ENCODE measurements at places on chromosomes 16 and 17.

DNA sequence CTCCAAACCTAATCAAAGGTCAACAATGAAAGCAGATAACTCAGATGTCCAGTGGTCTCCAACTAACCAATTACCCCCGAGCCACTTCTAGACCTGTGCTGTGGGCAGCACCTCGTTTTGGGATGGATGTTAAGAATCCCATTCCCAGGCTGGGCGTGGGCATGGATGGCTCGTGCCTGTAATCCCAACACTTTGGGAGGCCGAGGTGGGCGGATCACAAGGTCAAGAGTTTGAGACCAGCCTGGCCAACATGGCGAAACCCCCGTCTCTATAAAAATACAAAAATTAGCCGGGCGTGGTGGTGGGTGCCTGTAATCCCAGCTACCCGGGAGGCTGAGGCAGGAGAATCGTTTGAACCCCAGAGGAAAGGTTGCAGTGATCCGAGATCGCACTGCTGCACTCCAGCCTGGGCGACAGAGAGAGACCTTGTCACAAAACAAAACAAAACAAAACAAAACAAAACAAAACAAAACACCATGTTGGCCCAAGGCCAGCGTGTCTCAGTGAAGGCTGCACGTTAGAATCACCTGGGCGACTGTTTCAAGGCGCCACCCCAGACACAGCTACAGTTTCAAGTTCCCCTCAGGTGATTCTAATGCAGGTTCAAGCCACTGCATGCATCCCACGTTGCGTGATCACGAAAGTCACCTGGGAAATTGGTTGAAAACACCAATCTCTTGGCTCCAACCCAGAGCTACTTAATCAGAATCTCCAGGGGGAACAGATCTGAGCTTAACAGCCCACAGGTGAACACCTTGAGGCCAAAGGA, 21.3 kb downstream of the COX4I1 start:
- DNase-seq, result no peak

DNA sequence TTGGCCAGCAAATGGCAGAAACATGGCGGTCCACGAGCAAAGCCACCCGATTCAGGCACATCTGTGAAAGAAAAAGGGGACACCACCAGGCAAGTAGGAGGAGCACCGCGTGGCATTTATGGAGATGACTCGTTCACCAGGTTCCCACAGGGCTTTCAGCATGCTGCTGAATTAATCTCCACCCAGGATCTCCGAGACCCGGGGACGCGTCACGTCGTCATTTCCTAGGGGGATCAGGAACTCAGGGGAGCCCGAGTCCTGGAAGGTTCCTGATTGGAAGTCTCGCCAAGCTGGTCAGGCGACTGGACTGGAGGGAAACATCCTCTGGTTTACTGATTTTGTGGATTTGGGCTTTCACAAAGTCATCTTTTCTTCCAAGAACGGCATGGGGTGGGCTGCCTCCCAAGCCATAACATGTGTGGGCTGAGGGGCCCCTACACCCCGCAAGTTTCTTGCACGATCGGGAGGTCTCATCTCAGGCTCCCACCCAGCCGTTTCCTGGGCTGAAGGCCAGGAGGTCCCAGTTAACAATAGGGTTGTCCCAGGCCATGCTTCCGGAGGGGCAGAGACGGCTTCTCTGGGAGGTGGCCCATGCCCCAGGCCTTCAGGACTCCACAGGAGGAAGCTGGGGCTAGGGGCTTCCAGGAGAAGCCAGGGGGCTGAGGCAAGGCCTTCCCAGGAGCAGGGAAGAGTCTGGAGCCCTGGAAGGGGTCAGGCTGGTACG, 645 bp downstream of the DNAH17 start:
- DNase-seq, result no peak

DNA sequence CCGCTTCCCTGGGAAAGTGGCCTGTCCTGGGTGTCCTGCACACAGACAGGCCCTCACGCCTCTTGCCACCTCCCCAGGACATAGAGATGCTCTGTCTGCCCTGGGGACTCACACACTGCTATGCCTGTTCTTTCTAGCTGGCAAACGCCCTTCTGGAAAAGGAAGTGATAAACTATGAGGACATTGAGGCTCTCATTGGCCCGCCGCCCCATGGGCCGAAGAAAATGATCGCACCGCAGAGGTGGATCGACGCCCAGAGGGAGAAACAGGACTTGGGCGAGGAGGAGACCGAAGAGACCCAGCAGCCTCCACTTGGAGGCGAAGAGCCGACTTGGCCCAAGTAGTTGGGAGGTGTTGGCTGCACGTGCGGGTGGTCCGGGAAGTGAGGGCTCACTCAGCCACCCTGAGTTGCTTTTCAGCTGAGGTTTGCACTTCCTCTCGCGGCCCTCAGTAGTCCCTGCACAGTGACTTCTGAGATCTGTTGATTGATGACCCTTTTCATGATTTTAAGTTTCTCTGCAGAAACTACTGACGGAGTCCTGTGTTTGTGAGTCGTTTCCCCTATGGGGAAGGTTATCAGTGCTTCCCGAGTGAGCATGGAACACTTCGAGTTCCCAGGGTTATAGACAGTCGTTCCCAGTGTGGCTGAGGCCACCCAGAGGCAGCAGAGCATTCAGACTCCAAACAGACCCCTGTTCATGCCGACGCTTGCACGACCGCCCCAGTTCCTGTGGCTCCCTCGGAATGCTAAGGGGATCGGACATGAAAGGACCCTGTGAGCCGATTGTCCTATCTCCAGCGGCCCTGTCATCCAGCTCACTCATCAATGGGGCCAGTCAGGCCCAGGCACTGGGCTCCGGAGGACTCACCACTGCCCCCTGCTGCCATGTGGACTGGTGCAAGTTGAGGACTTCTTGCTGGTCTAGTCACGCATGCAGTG, 3.5 kb upstream of the RPL13 start:
- DNase-seq, result peak; percentile 86

- no peak for DNase-seq
These were observed 823 bp upstream of the CD2BP2 start for GRCh38 chr16:30355954-30356308.

DNA sequence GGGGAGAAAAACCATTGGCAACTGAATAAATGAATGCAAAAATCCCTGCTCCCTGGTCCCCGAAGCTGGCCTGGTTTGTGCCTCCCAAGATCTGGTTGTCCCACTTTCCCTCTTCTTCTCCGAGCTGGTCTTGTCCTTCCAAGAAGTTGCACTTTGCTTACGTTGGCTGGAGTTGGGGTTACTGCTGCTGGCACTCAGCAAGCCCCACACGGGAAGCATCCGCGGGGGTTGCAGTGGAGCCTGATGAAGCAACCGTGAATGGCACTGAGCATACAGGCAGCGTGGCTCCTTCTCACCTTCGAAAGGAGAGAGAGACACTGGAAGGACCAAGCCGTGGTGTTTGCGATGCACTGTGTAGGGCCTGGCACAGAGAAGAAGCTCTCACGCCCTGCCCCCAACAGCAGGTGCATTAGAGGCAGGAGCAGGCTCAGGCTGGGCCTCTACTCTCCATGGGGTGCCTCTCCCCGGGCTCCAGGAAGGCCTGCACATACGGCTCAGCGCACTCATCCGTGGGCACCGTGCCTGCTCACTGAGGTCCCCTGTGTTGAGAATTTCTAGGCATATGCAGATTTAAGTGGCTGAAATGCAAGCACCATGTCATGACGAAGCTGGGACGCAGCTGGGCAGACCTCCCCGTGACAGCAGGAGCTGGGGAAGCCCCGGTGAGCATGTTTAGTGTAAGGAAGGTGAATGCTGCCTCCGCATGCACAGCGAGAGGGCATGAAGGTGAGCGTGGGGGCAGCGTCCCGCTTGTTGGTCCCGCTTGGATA, 12.1 kb downstream of the CA5A start:
- DNase-seq, result no peak

DNA sequence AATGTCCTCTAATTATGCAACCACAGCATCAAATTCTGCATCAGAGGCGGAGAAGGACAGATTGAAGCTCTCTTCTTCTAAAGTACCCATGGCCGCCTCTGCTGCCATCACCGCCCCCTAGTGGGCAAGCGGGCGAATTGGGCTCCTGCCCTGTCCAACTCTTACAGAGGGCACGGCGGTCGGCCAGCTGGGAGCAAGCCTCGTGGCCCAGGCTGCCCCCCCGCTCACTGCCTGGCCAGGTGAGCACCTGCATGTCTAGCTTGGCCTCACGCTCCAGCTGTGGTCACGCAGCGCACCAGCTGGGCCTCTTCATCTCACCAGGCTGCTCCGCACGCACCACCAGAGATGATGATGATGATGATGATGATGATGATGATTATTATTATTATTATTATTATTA, 146.1 kb upstream of the TOM1L1 start:
- DNase-seq, result peak; percentile 29

DNA sequence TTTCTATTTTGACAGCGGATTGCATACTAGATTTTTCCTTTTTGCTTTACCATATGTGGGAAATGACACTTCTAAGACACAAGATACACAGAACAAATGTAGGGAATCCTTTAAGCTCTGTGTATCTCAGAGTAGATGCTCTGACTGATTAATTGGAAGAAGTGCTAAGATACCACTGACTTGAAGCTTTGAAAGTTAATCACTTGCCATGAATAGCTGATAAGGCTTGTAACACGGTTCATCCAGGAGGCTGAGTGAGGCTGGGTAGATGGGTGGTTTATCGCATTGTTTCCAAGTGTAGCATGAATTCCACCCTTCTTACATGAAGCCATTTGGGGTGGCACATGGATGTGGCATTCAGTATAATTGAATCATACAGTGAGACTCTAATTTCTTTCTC, 654.1 kb upstream of the RBFOX1 start:
- no peak for DNase-seq

- no peak for DNase-seq
These were observed 5.9 kb upstream of the C16orf87 start for GRCh38 chr16:46836534-46837530.

DNA sequence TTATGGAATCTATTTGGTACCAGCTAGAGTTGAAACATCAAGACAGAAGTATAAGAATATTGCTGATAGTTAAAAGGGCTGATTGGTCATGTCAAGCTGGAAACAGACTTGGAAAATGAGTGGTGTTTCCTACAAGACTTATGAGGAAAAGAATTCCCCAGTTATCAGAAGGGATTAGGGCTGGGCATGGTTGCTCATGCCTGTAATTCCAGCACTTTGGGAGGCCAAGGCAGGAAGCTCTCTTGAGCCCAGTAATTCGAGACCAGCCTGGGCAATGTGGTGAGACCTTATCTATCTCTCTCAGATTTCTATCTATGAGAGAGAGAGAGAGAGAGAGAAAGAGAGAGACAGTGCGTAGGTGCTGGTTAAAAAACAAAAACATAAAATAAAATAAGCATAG, 139.5 kb upstream of the PMFBP1 start:
- no peak for DNase-seq

- peak; percentile 87 for DNase-seq
These were observed 15.9 kb downstream of the TMEM92 start for GRCh38 chr17:50289991-50290702.

DNA sequence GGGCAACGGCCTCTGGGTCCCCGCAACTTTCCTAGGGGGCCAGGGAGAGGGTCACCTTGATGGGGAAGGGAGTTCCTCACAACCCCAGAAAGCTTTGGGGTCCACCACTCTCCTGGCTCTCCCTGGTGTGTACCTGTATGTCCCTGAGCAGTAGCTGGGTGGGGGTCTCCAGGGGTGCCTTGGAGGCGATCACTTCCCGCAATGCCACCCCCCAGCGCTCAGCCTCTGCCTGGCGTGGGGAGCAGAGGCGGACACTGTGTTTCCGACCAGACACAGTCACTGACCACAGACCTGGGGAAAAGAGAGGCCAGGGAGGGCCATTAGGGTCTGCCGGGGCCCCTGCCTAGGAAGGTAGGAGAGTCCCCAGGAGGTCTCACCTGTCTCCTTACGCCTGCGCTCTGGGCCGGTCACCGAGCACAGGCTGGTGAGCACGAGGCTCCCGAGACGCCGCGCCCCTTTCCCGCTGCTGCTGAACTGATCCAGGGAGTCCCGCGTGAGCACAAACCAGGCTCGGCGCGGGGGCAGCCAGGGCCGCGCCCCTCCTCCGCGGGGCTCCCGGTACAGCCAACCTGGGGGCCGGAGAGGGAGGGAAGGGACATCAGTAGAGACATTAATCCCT, 3.4 kb downstream of the PLEKHH3 start:
- DNase-seq, result no peak

DNA sequence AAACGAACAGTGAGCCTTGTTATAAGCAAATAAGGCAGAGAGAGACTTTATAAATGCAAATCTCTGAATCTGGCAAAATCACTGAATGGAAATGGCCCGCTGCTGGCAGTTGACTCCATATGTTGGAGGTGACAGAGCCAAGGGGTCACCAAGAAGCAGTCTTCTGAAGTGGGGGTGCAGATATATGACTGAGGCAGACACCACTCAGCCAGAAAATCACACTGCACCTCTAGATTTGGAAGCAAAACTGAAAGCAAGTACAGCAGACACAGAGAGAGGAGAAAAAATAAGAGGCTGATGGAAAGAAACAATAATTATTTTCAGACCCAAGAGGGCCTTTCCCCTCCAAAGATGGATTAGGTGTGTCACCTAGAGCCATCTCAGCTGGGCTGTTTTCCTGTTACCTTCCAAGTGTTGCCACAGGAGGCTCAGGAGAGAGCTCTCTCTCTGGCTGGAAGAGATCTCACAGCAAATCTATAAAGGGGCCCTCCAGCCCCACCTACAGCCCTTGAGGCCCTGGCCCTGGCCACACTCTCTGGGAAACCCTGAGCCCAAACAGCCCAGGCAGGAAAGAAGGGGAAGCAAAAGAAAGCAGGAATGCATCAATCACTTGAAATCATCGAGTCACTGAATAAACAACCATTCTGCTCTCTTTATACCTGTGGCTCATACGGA, 585.1 kb upstream of the PSMD7 start:
- no peak for DNase-seq

GRCh38 chr17:17342242-17342945, 39.2 kb downstream of the NT5M start:
- DNase-seq, result no peak

DNA sequence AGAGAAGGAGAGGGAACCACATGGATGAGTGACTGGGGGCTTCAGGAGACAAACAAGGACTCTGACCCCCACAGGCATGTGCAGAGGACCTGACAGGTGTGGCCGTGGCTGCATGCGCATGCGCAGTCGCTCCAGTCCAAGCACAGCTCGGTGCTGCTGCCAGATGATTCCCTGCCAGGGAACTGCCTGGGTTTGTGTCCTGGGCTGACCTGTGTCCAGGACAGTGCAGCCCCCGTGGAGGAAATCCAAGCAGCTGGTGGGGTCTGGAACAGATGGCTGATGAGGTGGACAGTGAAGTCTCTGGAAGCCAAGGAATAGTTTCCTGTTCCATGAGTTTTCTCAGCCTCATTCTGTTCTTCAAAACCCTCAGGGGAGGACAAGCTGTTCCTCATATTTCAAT, 27.3 kb downstream of the LASP1 start:
- no peak for DNase-seq

DNA sequence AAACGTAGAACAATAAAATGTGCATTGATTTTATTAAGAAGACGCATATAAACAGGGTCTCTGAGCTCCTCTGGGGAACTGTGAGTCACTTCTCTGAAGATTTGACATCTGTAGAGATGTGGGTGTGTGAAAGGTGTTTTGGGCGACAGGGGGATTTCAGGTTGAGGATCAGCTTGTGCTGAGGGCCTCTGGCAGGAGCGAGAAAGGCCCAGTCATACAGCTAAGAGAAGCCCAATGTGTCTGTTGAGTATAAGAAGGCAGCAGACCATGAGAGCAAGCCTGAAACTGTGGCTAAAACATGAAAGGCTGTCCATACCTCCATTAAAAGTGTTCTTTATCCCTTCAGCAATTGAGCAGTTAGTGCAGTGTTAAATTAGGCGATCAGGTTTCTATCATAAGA, 406.5 kb upstream of the MON1B start:
- no peak for DNase-seq

- no peak for DNase-seq
These were observed 10.5 kb upstream of the NKD1 start for GRCh38 chr16:50537533-50538290.

GRCh38 chr17:67479148-67479547, 102.1 kb downstream of the PITPNC1 start:
- DNase-seq, result no peak

- DNase-seq, result no peak
These were observed 1.2 kb downstream of the USP7 start for GRCh38 chr16:8962393-8963009.

Measured in A549 (cell line).